ENCODE measurements at places on chromosomes 1 and 21.
A peak's percentile ranks its signal among the peaks of the same experiment; 100 is the strongest.

- DNase-seq = no peak
Observed at GRCh38 chr1:908661-909060, 15.1 kb upstream of the SAMD11 start.

DNA sequence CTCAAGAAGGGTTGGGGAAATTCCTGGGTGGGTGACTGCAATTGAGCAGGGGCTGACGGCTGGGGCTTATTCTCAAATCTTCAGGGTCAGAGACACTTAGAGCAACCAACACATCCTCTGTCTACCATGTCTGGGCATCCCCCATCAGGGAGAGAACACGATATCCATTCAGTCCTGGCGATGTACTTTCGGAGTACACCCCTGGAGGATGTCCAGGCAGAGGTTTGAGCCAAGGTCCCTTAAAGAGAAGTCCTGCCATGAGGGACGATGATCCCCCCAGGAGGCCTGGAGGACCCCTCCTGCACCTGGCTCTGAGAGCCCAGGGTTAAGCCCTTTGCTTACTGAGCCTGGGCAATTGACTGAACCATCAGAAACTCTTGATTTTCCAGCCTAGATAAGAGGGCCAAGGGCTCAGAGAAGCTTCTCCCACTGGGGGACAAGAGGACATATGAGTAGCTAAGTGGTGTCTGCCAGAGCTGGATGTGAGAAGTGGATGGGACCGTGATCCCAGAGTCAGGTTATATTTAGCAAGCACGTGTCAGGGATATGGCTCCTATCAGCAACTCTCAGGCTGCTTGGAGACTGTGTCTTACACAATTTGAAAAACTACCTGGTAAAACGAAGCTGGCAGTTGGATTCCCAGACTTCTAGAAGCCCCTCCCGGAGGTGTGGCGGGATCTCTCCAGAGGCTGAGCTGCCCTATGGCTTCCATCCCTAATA lies 253.3 kb upstream of the VAMP3 start:
- no peak for DNase-seq

DNA sequence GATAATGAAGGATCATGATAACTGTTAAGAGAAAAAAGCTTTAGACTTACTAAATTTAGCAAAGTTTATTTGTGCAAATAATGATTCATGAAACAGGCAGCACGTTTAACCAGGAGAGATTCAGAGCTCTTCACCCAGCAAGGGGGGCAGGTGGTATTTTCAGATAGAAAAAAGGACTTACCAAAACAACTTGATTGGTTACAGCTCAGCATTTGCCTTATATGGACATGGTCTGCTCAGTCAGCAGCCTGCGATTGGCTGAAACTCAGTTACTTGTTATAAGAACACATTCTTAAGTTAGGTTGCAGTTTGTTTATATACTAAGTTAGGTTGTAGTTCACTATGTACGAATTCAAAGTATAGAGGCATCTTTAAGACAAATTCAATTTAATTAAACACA lies 165.6 kb downstream of the DUSP10 start:
- no peak for DNase-seq

- DNase-seq = no peak
Observed at GRCh38 chr1:163561580-163562295, 240.0 kb downstream of the NUF2 start.

DNA sequence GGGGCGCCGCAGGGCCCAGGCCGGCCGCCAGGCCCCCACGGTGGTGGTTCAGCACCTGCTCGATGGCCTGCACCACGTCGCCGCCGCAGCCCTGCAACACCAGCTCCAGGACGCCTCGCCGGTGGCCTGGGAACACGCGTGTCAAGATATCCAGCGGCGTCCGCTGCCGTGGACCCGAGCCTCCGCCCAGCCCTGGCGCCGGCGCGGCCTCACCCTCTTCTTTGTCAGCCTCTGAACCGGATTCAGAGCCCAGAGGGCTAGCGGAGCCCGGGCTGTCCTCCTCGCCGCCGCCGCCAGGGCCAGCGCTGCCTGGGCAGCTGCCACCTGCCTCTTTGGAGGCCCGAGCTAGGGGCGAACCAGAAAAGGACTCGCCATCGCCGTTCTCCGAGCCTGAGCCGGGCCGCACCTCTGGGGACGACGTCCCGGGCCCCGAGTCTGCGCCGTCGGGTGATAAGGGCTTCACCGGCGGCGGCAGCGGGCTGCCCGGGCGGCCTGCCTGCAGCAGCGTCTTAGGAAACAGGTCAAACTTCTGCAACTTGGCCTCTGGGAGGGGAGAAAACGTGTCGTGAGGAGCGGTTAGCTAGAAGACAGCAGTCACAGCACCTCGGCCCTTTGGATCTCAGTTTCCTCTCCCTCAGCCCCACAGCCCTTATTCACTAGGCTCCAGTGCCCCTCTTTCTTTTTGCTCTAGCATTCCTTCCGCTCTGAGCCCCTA lies 3.9 kb downstream of the DMRTA2 start:
- no peak for DNase-seq

- DNase-seq = no peak
Observed at GRCh38 chr1:194062962-194063361, 876.5 kb upstream of the B3GALT2 start.

- no peak for DNase-seq
Observed at GRCh38 chr1:220767312-220768125, 19.2 kb upstream of the MTARC1 start.

DNA sequence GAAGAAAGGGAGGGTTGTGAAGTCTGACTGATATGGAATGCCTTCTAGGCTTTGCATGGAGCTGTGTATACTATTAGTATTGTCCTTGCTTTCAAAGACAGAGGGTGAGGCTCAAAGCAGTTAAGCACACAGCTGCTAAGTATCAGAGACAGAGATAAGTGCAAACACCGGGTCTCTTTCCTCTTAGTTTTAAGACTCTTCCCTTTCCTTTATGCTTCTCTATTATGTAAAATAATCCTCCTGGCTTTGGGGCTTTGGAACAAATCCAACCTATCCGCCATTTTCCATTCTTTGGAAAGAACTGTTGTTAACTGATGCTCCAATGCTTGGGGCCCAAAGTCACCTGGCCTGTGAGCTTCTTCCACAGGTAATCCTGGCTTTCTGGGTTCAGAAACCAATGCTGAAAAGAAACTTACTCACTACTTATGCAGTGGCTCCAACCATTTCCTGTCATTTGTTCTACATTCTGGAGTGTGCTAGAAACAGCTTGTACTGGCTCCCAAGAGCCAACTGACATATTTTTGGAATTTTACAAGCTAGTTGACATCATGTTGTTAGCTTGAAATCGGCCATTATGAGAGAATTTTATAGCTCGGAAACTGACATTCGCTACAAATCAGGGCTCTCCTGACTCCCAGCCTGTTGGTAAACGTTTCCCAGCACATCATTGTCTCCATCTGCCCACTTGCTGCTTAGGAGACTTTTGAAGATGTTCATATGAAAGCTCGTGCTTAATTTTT lies 67.5 kb downstream of the DNTTIP2 start:
- DNase-seq = no peak

- no peak for DNase-seq
Observed at GRCh38 chr1:240941701-240942370, 329.9 kb upstream of the GREM2 start.

DNA sequence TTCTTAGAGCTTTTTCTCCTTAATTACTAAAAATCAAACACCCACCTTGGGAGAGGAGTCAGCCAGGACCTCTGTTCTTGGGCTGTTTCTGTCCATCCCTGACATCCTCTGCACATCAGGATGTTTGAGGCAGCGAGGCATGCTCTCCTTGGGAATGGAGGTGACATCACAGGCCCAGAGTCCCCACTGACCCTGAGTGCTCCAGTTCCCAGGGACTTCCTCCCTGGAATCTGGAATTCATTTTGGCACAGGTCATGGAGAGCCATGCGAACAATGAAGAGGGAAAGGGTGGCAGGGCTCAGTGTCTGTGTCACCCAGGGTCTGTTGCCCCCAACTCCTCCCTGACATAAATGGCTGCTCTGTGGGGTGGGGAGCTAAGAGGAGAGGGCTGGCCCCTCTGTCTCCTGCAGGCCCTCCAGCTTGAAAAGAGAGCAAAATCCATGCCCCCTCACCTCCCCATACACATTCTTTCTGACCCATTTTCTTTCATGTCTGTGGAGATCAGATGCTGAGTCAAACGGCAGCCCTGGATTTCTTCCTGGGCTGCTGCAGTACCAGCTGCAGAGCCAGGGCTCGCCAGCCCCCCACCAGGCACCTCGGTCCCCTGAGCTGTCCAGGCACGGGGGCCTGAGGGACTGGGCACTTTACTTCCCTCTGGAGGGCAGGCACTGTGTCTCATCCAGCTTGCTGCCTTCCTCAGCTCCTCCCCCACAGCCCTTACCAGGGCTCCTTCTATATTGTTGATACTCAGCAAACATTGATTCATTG lies 102.0 kb downstream of the NMNAT2 start:
- no peak for DNase-seq

DNA sequence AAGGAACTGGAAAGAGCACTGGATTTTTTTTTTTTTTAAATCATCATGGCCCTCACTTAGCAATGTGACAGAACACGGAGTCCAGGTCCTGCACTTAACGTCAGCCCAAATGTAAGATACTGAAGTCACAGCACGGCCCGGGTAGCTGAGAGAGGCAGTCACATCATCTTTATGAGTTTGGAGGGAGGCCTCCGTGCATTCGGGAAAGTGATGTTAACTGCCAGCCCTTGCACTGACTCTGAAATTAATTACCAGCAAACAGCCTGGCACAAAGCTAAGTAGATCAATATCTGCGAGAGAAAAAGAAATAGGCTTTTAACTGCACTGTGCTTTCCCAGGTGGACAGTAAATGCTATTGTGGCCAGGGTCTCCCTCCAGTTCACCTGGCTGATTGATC lies 109.5 kb upstream of the ADAR start:
- DNase-seq = no peak

- DNase-seq = no peak
Observed at GRCh38 chr1:19940486-19941205, 17.2 kb upstream of the PLA2G2E start.

DNA sequence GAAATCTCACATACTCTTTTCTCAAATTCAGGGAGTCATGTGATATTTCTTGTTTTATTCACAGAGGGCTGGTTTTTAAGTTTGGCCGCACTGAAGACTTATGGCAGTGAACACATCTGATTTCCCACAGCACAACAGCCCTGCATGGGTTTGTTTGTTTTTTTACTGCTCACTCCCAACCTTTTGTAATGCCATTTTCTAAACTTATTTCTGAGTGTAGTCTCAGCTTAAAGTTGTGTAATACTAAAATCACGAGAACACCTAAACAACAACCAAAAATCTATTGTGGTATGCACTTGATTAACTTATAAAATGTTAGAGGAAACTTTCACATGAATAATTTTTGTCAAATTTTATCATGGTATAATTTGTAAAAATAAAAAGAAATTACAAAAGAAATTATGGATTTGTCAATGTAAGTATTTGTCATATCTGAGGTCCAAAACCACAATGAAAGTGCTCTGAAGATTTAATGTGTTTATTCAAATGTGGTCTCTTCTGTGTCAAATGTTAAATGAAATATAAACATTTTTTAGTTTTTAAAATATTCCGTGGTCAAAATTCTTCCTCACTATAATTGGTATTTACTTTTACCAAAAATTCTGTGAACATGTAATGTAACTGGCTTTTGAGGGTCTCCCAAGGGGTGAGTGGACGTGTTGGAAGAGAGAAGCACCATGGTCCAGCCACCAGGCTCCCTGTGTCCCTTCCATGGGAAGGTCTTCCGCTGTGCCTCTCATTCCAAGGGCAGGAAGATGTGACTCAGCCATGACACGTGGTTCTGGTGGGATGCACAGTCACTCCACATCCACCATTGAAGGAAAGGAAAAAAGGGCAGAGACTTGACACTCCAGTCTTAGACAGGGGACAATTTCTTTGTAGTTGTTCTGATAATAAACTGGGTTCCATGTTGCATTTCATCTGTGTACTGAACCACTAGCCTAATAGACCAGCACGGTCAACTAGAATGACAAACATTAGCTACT lies 22.8 kb downstream of the TMEM50A start:
- DNase-seq = no peak

DNA sequence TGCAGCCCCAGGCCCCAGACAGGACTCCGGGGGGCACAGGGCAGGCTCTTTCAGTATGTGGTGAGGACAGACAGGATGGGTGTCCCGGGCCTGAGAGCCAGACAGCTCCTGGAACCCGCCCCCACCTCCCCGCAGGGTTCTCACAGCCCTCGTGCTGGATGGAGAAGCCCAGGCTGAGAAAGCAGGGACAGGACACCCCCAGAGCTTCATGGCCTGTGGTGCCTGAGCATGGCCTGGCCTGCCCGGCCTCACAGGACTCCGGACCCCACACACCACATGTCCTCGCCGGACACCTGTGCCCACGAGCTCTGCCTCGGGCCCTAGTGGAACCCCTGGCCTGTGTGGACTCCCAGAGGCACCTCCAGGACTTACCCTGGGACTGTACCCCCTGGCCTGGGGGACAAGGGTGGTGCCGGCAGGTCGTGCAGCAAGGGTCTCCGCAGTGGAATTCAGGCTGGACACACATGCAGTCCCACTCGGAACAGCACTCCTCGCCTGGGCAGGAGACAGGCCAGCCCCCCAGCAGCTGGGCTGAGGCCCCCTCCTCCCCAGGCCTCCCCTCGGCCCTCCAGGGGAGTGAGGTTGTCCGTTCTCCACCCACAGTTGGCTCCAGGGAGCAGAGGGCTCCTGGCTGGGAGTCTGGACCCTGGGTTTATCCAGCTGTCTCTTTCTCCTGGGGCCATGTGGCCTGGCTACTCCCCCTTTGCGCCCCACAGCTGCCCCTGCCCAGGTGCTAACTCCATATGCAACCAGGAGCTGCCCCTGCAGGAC lies 1.2 kb downstream of the TNFRSF18 start:
- no peak for DNase-seq

DNA sequence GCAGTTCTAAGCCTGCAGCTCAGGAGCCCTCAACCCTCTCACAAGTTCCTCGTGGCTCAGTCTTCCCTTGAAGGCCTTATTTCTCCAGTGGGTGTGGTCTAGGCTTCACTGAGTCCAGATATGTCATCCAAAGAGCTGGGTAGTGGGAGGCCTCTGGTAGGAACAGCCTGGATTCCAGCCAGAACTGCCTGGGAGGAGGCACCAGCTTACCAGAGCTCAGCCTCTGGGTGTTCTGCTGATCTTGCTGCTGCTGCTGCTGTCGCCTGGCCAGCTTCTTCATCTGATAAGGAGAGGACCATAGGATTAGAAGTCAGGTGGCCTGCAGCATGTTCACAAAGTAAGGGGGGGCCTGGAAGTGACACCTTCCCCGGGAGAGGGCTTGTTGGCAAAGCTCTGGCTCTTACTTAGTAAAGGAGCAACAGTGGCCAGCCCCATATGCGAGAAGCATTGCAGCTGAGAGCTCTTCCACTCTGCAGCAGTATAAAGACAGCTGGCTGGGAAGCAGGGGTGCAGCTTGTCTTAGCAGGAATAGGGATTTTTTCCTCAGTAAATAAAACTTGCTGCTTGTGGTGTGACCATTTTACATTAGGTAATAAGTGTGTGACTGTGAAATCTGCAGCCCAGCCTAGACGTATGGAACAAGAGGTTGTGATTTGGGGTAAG lies 148.5 kb downstream of the LMX1A start:
- DNase-seq = peak; percentile 0

GRCh38 chr1:234975941-234976860 lies 152.4 kb downstream of the TOMM20 start:
- no peak for DNase-seq

GRCh38 chr1:178652506-178653490 lies 72.2 kb upstream of the RALGPS2 start:
- no peak for DNase-seq

- no peak for DNase-seq
Observed at GRCh38 chr1:61992257-61992656, 202.4 kb upstream of the L1TD1 start.

- no peak for DNase-seq
Observed at GRCh38 chr1:91891454-91891853, 5.5 kb upstream of the TGFBR3 start.

All from stimulated activated CD4-positive, alpha-beta T cell treated with anti-CD3 and anti-CD28 coated beads, Interleukin-12 subunit alpha, Interleukin-12 subunit beta, amount 100 ng/mL, for 24 hours (primary cell).